ENCODE measurements at places on chromosomes 3 and 15.

GRCh38 chr3:161177991-161178390, 43.1 kb upstream of the NMD3 start:
- no peak for DNase-seq

- no peak for DNase-seq
These were observed 251.1 kb upstream of the ST8SIA2 start for GRCh38 chr15:92142242-92143232.

DNA sequence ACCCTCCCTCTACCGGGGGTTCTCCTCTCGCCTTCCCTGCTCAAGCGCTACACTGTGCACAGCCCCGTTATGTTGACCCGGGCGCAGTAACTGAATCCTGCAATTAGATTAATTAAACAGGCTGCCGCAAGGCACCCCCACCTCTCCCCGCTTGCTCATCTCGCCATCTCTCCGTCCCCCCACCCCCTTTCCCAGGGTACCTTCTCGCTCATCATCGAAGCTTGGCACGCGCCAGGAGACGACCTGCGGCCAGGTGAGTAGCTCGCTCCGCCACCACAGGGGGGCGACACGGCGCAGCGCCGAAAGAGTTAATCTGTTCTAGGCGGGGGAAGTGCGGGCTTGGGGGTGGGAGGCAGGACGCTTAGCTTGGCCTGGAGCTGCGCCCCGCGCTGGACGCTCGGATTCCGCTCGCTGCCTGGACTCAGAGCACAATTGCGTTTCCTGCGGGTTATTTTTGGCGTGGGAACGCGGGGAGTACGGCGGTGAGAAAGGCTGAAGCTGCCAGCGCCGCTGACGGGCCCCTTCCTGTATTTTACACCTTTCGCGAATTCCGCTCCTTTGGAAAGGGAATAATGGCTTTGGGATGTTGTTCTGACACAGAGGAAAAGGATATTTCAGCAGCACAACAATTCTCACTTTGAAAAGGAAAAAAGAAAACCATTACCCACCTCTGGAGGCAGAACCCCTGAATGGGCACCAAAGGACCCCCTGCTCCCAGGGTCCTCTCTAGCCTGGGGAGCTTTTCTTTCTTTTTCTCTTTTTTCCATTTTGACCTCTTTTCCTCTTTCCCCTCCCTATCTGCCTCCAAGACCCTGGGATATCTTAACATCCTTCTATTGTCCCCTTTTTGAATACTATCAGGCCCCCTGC, 1.5 kb downstream of the DLL4 start:
- no peak for DNase-seq

- no peak for DNase-seq
These were observed 390.5 kb downstream of the DIPK2A start for GRCh38 chr3:144362126-144362525.

Data from RCC 7860 (cell line).